Muscle of leg (tissue), 16 donors: ENCODE measurements at places on chromosomes 12 and 14.

- peak; percentile 34 for DNase-seq
Measured at GRCh38 chr14:59699442-59699841, 122.8 kb upstream of the CCDC175 start.

- DNase-seq = no peak
Measured at GRCh38 chr12:15496738-15497137, 174.4 kb downstream of the PTPRO start.

DNA sequence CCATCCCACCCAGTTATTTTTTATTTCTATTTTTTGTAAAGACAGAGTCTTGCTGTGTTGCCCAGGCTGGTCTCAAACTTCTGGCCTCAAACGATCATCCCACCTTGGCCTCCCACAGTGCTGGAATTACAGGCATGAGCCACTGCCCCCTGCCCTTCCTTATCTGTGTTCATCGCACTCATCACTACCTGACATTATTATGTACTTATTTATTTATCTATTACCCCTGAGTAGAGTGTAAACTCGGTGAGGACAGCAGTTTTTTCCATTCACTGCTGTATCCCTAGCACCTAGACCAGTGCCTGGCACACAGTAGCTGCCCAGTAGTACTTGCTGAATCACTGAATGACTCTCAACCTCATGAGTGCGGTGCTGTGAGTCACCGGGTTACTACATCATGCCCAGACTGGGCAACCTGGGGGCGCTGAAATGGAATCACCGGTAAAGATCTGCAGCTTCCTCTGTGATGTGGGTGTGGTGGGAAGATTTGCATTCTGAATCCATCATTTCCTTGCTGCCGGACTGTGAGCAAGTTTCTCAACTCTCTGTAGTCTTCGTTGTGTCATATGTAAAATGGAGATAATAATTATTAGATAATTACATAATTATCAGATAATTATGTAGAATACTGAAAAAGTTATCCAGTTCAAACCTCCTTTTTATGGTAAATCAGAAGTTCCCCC is 81.9 kb upstream of the USP44 start:
- DNase-seq = no peak

GRCh38 chr12:49671031-49671765 is 36.0 kb downstream of the FMNL3 start:
- peak; percentile 52 for DNase-seq

- DNase-seq = no peak
Measured at GRCh38 chr14:34851395-34851794, 23.8 kb downstream of the BAZ1A start.

GRCh38 chr12:112408621-112409020 is 784 bp downstream of the RPL6 start:
- DNase-seq = no peak

DNA sequence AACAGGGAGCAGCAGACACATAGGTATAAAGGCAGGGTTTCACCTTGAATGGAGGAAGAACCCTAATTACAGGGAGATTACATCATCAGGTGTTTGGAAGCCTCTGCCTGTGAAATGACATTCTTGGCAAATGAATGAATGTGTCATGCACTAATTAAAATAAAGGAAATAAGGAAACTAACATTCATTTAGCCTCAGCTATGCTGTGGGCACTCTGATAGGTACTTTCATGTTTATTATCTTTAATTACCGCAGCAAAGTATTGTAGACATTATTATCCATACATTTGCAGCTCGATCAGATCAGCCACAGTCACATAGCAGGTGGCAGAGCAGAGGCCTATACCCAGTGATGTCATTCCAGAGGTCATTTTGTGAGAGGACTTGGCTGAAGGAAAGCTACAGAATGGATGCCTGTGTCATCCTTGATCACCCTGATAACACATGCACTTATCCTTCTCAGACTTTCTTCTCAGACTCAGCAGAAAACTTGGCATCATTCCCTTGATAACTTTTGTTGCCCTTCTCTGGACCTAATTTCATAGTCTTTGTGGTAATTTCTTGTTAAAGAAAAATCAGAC is 18.4 kb downstream of the ZNF664 start:
- DNase-seq = no peak

DNA sequence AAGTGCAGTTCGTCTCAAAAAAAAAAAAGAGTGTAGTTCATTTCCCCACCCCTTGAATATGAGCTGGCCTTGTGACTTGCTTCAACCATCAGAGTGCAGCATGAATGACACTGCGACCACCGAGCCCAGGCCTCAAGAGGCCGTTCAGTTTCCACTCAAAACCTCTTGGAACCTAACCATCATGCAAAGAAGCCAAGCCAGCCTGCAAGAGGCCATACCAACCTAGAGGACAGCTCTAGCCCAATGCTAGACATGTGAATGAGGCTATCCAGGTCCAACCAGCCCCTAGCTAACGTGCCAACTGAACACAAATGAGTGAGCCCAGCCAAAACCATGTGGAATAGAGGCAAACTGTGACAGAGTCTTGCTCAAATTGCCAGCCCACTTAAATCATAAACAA is 29.7 kb downstream of the R3HDM2 start:
- DNase-seq = no peak
